ENCODE measurements at places on chromosomes 1 and 21.

GRCh38 chr1:197868751-197869489, 33.5 kb upstream of the C1orf53 start:
- no peak overlapping the region for H3K4me3 ChIP-seq
- no peak for DNase-seq
- H3K27ac ChIP-seq = no peak overlapping the region

GRCh38 chr1:178531887-178532286, 19.0 kb downstream of the TEX35 start:
- DNase-seq = no peak
- H3K27ac ChIP-seq = peak overlapping the region; percentile 36
- H3K4me3 ChIP-seq = no peak overlapping the region
- peaks cover 20% of the 10 kb centered on the region for H3K4me1 ChIP-seq
- no peaks in the 10 kb centered on the region for H3K27me3 ChIP-seq

- no peak overlapping the region for H3K27ac ChIP-seq
- H3K4me1 ChIP-seq = no peaks in the 10 kb centered on the region
- H3K27me3 ChIP-seq = peaks cover 3% of the 10 kb centered on the region
- DNase-seq = no peak
- no peaks in the 10 kb centered on the region for H3K36me3 ChIP-seq
Measured at GRCh38 chr1:220380885-220381284, 108.6 kb upstream of the RAB3GAP2 start.

- peaks cover 69% of the 10 kb centered on the region for H3K27me3 ChIP-seq
- DNase-seq = no peak
- no peaks in the 10 kb centered on the region for H3K36me3 ChIP-seq
- H3K4me3 ChIP-seq = no peak overlapping the region
Measured at GRCh38 chr1:148347781-148348180, 135.3 kb downstream of the PPIAL4G start.

GRCh38 chr1:59292562-59292961, 4.3 kb upstream of the FGGY start:
- H3K27me3 ChIP-seq = no peaks in the 10 kb centered on the region
- DNase-seq = no peak
- H3K4me3 ChIP-seq = no peak overlapping the region
- H3K36me3 ChIP-seq = no peaks in the 10 kb centered on the region

- H3K4me1 ChIP-seq = no peaks in the 10 kb centered on the region
- no peaks in the 10 kb centered on the region for H3K27me3 ChIP-seq
Measured at GRCh38 chr1:241787691-241788090, 60.3 kb upstream of the EXO1 start.

DNA sequence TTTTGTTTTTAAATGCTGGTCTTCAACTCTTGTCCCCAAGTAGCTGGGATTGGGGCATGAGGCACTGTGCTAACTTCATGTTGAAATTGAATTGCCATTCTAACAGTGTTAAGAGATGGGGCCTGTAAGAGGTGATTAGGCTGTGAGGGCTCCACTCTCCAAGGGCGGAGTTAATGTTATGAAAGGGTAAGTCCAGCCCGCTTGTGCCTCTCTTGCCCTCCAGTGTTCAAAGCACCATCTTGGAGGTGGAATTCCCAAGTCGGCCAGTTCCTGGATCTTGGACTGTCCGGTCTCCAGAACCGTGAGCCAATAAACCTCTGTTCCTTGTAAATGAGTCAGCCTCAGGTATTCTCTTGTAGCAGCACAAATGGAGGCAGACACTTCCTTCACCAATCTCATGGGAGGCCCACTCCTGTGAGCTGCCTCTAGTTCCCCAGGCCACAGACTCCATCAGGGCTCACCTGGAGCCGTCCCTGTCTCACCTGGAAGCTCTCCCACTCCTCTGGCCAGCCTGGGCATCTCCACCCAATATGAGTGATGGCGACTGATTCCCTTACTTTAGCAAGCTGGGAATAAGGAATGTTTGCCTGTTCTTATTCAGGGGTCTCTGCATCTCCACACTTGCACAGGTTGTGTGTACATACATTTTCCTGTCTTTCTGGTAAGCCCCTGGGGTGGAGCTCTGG, 15.5 kb downstream of the IBA57 start:
- no peak for DNase-seq
- peaks cover 16% of the 10 kb centered on the region for H3K4me1 ChIP-seq
- no peaks in the 10 kb centered on the region for H3K27me3 ChIP-seq
- no peaks in the 10 kb centered on the region for H3K36me3 ChIP-seq

- no peaks in the 10 kb centered on the region for H3K36me3 ChIP-seq
- peak overlapping the region; percentile 24 for H3K27ac ChIP-seq
- peaks cover 35% of the 10 kb centered on the region for H3K4me1 ChIP-seq
- no peaks in the 10 kb centered on the region for H3K27me3 ChIP-seq
- H3K4me3 ChIP-seq = no peak overlapping the region
- DNase-seq = no peak
Measured at GRCh38 chr21:27372381-27372780, 405.5 kb upstream of the ADAMTS5 start.

DNA sequence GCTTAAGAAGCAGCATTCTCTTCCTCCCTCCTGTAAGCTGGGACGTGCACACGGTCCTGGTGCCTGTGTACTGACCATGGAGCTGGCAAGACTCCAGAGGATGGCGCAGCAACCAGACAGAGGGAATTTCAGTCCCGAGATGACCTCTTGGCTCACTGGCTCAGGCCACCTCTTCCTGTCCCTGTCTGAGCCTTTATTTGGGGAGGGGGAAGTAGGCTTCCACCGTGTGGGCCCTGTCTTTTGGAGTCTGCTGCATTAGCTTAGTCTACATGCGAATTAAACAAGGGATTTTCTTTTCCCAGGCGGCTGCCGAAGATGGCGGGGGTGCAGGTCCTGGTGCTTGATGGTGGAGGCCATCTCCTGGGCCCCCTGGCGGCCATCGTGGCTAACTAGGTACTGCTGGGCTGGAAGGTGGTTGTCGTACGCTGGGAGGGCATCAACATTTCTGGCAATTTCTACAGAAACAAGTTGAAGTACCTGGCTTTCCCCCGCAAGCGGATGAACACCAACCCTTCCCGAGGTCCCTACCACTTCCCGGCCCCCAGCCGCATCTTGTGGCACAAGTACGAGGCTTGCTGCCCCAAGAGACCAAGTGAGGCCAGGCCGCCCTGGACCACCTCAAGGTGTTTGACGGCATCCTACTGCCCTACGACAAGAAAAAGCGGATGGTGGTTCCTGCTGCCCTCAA, 10.2 kb downstream of the IL24 start:
- H3K36me3 ChIP-seq = no peaks in the 10 kb centered on the region
- H3K4me3 ChIP-seq = no peak overlapping the region
- H3K4me1 ChIP-seq = peaks cover 34% of the 10 kb centered on the region
- H3K27me3 ChIP-seq = peaks cover 28% of the 10 kb centered on the region

- DNase-seq = no peak
- peaks cover 25% of the 10 kb centered on the region for H3K36me3 ChIP-seq
- peak overlapping the region; percentile 98 for H3K4me3 ChIP-seq
- peak overlapping the region; percentile 92 for H3K27ac ChIP-seq
Measured at GRCh38 chr21:29072873-29073221, 601 bp downstream of the CCT8 start.

GRCh38 chr1:160225345-160225744, 20.2 kb downstream of the PEA15 start:
- H3K4me3 ChIP-seq = no peak overlapping the region
- DNase-seq = no peak
- H3K36me3 ChIP-seq = peaks cover 99% of the 10 kb centered on the region
- peaks cover 25% of the 10 kb centered on the region for H3K4me1 ChIP-seq
- H3K27me3 ChIP-seq = no peaks in the 10 kb centered on the region

DNA sequence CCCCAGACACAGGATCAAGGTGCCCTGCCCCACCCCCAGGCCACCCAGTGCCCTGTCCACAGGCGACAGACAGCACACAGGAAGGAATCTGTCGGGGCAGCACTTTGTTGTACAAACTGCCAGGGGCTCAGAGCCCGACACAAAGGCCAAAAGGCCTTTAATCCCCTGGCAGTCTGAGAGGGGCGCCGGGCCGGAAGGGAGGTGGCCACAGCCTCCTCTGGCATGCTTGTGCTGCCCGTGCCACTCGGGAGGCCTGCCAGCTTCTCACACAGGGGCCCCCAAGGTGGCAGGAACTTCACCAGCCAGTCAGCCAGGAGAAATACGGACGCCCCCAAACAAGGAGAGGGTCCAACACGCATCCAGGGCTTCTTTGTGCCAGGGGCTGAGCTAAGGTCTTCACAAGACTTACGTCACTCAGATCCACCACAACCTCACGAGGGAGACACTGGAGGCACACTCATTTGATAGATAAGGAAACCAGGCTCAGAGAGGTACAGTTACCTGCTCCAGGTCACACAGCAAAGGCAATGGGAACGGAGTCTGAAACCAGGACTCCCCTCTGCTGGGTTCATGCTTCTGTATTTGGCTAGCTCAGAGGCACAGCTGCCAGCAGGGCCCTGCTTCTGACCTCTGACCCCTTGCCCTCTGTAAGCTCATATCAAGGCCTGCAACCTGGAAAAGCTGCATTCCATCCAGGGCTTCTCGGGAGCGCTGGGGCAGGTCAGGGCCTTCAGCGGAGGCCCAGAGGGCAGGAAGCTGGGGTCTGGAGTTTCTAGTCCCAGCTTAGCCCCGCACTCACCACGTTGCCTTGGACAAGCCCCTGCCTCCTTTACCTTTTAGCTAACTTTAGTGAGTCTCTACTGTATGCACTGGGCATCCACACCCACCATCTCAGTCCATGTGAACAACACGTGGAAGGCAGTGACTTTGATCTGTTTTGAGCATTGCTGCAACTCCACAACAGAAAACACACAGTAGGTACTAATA, 34.8 kb downstream of the HSPG2 start:
- peaks cover 100% of the 10 kb centered on the region for H3K4me1 ChIP-seq
- peak overlapping the region; percentile 90 for H3K27ac ChIP-seq
- peaks cover 20% of the 10 kb centered on the region for H3K36me3 ChIP-seq
- peak overlapping the region; percentile 4 for H3K4me3 ChIP-seq
- H3K27me3 ChIP-seq = no peaks in the 10 kb centered on the region

DNA sequence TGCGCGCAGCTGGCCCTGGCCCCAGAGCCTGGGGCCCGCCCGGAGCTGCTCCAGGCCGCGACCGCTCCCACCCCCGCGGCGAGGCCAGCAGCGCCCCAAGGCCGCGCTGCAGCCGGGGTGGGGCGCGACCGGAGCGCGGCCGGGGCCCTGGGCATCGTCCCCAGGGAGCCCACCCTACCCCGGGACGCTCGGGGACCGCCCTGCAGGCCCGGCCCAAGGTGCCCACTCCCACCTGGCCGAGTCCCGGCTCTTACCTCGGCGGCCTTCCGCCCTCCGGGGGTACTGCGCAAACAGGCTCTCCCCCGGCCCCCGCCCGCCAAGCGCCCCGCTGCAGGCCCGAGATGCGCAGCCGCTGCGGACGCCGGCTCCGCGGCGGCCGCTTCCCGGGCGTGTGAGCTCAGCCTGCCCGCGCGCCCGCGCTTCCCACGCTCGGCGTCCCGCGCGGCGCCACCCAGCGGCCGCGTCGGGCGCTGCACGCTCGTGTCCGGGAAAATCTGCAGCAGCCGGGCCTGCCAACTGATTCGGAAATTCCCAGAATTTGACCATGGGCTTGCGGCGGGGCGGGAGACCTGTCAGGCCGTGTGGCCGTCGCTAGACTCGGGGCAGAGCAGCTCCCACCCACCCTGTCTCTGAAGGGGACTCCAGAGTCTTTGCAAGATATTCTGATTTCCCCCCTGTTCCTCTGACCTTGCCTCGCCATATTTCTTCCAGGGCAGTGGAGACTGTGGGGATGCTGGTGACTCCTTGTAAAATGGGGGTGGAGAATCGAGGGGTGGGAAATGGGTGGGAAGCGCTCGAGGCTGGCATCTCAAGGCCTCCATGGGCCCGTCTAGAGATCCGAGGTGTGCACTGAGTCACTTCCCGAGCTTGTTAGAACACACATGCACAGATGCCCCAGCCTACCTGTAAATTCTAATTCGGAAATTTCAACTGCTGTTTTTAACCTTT, 41.9 kb downstream of the CD34 start:
- peak overlapping the region; percentile 99 for H3K27ac ChIP-seq
- DNase-seq = peak; percentile 85
- peak overlapping the region; percentile 89 for H3K4me3 ChIP-seq

- H3K4me1 ChIP-seq = peaks cover 10% of the 10 kb centered on the region
- DNase-seq = no peak
- H3K27ac ChIP-seq = no peak overlapping the region
- no peak overlapping the region for H3K4me3 ChIP-seq
- peaks cover 17% of the 10 kb centered on the region for H3K36me3 ChIP-seq
- H3K27me3 ChIP-seq = no peaks in the 10 kb centered on the region
Measured at GRCh38 chr1:235404190-235404589, 37.0 kb downstream of the TBCE start.

DNA sequence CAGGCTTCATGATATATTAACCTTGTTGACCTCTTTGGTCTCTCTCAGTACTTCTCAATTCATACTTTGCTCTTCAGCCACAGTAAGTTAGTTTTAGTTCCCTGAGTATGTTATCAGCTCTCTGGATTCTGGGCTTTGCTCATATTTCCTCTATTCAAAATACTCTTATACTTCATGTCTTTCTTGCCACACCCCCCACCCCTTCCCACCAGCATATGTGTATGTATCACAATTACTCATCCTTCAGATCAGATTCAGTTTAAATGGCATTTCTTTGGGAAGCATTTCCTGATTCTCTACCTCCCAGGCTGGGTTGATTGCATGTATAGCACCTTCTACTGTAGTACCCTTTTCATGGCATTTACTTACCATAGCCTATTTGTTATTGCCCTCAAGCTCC, 28.3 kb downstream of the SLC30A7 start:
- no peak overlapping the region for H3K4me3 ChIP-seq
- no peaks in the 10 kb centered on the region for H3K27me3 ChIP-seq
- DNase-seq = no peak
- no peak overlapping the region for H3K27ac ChIP-seq
- H3K4me1 ChIP-seq = no peaks in the 10 kb centered on the region
- H3K36me3 ChIP-seq = peaks cover 10% of the 10 kb centered on the region

GRCh38 chr1:52455686-52456085, 51.3 kb downstream of the PRPF38A start:
- no peak overlapping the region for H3K4me3 ChIP-seq
- H3K36me3 ChIP-seq = peaks cover 32% of the 10 kb centered on the region
- H3K4me1 ChIP-seq = no peaks in the 10 kb centered on the region
- H3K27ac ChIP-seq = no peak overlapping the region
- DNase-seq = no peak
- no peaks in the 10 kb centered on the region for H3K27me3 ChIP-seq

GRCh38 chr1:41752514-41753170, 166.1 kb downstream of the HIVEP3 start:
- no peak for DNase-seq
- no peaks in the 10 kb centered on the region for H3K27me3 ChIP-seq
- no peak overlapping the region for H3K27ac ChIP-seq
- H3K36me3 ChIP-seq = no peaks in the 10 kb centered on the region
- peaks cover 10% of the 10 kb centered on the region for H3K4me1 ChIP-seq

Data from left ventricle myocardium inferior (tissue), 1 donor.